Hippocampal formation (tissue), 2 donors: ENCODE measurements at places on chromosomes 3 and 15.

DNA sequence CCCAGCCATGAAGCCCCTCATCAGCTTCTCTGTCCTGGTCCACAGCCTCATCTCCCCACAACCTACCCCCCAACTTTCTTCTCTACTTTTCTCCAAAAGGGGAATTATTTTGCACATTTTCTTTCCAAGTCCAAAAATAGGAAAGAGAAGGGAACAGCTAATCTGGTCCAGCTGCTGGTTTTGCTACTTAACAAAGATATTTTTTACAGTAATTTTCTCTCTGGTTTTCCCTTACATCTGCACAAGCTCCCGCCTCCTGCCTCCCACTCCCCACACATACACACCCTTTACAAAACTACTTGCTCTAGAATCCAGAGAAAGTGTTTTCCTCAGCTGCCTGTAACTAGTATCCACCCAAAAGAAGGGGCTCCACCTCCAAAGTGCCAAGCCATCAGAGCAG is 177.2 kb downstream of the POLR2M start:
- no peak for DNase-seq

- no peak for DNase-seq
Observed at GRCh38 chr15:40921949-40922607, 7.1 kb upstream of the DLL4 start.

- DNase-seq, result no peak
Observed at GRCh38 chr3:195551381-195551978, 8.4 kb upstream of the PPP1R2 start.

DNA sequence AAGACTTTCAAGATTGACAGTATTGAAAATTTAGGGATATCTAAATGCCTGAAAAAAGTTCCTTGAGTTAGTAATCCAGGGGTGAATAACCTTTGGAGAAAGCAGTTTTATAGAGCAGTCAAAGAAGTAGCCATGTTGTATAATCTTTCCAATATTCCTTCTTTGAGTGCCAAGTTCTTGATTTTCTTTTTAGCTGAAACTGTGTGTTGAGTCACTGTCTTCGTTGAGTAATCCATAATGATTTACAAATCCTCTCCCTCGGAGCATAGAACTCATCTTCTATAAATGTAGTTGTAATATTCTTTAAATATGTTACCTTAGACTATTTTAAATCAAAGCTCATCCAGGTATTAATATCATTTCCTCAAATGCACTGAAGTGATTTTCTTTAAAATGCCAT is 135.2 kb downstream of the BBX start:
- DNase-seq, result no peak

DNA sequence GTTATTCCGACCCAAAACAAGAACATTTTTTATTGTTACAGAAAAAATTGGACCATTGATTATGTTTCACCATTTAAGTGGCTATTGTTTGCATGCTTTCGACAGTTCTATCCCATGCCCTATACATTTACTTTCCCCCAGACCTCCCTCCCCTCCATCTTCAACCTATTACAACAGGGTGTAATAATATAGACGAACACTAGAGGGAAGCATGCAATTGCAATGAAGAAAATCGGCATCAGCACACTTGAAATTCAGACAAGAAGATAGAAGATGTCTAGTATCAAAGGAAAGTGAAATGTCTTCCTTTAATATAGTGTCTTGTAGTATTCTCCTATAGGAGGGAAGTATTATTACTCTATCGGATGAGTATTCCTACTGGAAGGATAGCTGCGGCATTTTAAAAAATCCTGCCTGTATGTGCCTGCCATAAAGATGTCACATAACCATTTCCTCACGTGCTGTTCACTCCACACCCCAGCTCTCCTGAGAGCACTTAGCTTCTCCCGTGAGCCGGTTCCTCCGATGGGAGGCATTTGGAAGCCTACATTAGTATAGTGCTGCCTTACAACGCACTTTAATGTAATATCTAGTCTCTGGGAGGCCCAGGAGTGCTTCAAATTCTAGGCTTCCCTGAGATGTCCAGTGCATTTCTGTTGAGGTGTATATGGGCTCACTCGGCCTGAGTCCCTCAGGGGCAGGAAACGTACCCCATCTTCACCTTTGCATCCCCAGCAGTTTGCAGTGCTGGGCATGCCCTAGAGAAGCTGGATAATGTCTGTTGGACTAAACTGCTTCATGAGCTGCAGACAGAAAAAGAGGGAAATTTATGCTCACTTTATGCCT is 17.8 kb upstream of the ERICH6 start:
- DNase-seq, result no peak

GRCh38 chr3:73056014-73056844 is 5.2 kb upstream of the EBLN2 start:
- DNase-seq, result peak; percentile 84

DNA sequence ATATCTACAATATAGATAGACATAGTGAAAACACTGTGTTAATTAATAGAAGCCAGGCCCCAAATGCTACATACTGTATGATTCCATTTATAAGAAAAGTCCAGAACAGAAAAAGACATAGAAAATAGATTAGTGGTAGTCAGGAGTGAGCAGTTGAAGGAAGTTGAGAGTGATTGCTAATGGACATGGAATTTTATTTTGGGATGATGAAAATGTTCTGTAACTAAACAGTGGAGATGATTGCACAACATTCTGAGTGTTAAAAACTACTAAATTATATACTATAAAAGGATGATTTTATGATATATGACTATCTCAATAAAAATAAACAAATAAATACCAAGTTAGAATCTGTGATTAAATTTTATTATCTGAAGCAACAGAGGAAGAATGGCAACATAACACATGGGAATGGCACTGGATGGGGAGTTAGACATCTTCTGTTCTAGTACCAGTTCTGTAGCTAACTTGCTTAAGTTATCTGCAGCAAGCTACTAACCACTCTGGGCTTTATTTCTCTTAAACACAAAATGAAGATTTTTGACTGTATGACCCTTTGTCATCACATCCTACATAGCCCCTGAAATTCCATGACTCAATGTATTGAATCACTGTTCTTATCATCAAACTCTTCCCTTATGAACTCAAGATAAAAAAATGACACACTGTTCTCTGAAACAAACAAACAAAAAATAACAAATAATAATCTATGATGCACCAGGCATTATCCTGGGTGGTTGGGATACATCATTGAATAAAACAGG is 612.7 kb downstream of the TBL1XR1 start:
- no peak for DNase-seq

DNA sequence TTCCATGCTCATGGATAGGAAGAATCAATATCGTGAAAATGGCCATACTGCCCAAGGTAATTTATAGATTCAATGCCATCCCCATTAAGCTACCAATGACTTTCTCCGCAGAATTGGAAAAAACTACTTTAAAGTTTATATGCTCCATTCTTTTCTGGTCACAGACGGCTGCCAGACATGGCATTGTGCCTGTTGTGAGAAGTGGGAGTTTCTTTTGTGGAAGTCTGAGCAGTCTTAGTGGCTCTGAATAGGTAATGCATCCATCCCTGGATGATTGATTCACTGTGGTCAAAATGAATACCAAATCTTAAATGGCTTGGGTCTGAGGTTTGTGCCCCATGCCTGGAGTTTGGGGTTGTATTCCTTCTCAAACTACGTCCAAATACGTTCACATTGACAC is 274.5 kb upstream of the AZI2 start:
- DNase-seq, result no peak

- DNase-seq, result no peak
Observed at GRCh38 chr3:137201066-137201465, 243.3 kb downstream of the IL20RB start.

GRCh38 chr15:77266708-77267386 is 153.1 kb downstream of the PEAK1 start:
- no peak for DNase-seq

GRCh38 chr15:77784361-77785292 is 151.9 kb upstream of the LINGO1 start:
- DNase-seq, result no peak

- no peak for DNase-seq
Observed at GRCh38 chr15:99635794-99636193, 70.0 kb downstream of the MEF2A start.
